ENCODE measurements at places on chromosomes 7 and 10.

DNA sequence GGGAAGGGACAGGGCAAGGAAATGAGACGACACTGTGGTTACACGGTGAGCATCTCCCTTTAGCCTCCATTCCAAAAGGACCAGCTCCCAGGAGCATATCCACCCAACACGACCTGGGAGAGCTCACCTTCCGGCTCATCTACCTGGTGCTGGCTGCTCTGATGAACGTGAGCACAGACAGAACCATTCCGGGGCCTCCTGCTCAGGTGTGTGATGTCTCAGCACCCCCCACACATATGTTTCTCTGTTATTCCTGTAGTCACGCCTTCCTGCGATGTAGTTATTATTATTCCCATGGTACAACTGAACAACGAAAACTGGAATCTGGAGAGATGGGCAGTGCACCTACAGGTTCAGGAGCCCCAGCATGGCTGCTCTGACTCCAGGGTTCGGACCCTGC lies 20.5 kb upstream of the GPR26 start:
- no peak for DNase-seq

DNA sequence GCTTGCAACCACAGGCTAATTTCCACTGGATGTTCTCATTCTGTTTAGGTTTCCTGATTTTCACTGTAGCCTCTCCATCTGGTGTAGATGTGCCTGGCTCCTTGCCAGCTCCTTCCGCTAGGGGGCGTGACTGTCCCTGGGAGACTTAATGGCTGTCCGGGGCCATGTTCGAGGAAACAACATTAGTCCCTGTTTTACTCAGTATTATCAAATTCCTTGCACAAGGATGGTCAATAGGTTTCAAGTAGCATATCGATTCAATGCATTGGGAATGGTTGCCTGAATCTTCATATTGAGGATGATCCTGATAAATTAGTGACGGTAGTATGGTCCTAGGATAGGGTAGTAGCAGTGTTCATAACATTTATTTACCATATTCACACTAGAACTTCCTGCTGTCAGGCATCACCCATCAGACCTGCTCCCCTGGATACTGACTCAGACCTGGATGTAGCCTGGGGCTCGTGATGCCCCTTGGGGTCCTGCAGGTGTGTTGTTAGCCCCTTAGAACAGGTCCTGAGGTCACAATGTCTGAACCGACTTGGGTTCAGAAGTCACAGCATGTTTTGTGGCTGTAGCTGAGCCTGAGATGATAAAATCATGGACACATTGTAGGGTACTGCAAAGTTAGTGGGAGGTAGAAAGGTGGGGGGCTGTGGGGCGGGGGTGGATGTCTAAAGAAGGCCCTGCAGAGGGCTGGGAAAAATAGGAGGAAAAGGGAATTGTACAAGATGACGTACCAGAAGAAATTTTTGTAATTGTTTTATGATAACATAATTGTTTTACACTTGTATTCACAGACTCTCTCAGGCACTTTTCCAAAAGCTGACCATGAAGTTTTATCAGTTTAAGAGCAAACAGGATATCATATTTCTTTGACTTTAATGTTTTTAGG lies 8.9 kb upstream of the EXOC6 start:
- DNase-seq: no peak

DNA sequence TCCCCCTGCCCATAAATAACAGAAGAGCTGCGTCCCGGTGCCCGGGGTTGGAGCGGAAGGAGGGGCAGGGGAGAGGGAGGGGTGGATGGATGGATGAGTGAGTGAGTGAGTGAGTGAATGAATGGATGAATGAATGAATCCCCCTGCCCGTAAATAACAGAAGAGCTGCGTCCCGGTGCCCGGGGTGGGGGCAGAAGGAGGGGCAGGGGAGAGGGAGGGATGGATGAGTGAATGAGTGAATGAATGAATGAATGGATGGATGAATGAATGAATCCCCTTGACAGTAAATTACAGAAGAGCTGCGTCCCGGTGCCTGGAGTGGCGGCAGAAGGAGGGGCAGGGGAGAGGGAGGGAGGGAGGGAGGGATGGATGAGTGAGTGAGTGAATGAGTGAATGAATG lies 7.6 kb upstream of the UNCX start:
- no peak for DNase-seq

- no peak for DNase-seq
These were observed 50.0 kb downstream of the TRUB1 start for GRCh38 chr10:114987995-114988394.

DNA sequence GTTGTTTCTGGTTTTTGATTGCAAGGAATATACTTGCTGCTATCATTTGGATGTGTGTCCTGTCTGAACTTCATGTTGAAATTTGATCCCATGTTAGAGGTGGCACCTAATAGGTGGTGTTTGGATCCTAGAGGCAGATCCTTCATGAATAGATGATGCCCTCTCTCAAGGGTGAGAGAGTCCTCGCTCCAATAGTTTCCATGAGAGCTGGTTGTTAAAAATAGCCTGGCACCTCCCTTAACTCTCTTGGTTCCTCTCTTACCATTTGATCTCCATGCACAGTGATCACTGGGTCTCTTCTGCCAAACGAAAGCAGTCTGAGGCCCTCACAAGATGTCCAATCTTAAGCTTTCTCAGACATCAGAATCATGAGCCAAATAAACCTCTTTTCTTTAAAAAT lies 49.0 kb upstream of the ZNF248 start:
- DNase-seq: no peak

DNA sequence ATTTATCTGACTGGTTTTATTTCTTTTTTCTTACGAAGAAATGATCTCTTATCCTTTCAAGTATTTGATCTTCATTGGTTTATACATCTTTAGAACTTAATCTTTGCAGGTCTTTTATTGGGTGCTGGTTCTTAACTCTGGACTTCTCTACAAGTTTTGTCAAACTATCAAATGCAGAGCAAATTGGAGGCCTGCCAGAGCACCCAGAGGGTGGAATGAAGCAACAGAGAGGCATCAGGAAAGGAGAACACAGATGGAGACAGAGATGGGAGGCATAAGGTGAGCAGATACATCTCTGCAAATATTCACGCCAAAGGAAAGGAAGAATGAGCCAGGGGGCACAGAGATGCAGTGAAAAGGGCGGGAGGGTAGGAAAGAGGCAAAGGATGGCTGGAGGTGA lies 130.3 kb downstream of the PKD1L1 start:
- no peak for DNase-seq

- no peak for DNase-seq
These were observed 73.1 kb downstream of the GTF2IRD1 start for GRCh38 chr7:74526780-74527179.

DNA sequence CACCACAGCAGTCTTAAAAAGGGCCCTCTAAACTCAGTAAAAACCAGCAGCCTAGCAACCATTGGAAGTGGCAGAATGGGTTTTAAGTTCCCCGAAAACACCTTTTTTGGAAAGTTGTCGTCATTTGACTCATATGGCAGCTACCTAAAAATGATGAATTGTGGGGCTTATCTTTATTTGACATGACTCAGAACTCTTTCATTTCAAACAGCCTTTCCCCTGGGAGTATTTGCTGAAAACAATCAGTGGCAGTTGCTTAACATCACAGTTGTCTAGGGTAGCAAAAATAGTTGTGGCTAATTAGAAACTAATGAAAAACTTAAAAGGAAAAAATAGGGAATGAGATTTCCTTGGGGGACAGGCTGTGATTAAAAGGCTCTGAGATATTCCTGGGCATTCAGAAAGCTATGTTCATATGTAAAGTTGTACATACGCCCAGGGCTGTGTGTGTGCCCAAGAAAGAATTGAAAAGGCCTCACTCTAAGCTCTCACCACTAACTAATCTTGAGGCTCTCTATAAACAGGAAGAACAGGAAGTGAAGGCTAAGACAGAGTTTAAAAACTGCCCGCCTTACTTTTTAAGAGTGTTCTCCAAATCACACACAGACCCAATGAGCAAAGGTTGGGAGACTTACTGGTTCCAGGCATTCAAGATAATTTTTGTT lies 81.7 kb upstream of the HECTD2 start:
- DNase-seq: no peak

- DNase-seq: no peak
These were observed 77.6 kb upstream of the ZMIZ1 start for GRCh38 chr10:78991187-78991586.

DNA sequence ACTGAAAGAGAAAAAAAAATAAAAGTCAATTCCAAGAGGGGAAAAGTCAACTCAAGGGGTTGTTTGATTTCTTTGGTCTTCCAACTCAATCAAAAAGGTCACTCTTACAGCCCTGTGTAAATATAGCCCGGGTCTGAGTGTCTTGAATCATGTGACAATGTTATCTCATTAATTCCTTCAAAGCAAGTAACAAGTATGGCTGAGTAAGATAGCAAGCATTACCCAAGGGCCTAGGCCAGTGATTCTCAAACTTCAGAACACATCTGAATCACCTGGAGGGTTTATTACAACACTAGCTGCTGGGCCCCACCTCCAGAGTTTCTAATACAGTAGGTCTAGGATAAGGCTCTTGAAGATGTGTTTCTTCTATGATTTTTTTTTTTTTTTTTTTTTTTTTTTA lies 125.0 kb downstream of the PRLHR start:
- DNase-seq: no peak

DNA sequence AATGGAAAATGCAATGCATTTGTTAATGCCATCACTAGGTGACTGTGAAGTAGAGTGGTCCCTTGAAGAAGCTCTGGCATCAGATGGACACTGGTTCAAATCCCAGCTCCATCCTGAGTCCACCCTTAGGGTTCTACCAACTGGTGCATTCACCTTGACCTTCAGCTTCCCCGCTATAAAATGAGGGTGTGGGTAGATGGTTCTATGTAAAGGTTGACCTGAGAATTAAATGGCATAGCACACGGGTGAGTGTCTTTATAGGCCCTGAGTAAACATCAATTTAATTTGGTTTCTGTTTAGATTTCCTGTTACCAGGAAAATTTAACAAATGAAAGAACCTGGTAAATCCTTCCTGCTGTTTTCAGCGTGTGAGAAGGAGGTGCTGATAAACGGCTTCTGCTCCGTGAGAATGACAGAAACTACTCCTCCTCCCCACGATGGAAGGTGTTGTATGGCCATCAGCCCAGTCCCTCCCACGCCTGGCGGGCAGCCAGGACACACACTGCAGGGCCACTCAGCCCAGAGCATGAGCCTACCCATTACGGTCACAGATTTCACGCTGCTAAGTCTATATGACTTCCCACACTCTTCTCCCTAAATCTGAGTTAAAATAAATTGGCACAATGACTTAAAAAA lies 210.1 kb downstream of the TNS3 start:
- no peak for DNase-seq

GRCh38 chr10:88788924-88789323 lies 13.6 kb upstream of the LIPM start:
- DNase-seq: no peak

DNA sequence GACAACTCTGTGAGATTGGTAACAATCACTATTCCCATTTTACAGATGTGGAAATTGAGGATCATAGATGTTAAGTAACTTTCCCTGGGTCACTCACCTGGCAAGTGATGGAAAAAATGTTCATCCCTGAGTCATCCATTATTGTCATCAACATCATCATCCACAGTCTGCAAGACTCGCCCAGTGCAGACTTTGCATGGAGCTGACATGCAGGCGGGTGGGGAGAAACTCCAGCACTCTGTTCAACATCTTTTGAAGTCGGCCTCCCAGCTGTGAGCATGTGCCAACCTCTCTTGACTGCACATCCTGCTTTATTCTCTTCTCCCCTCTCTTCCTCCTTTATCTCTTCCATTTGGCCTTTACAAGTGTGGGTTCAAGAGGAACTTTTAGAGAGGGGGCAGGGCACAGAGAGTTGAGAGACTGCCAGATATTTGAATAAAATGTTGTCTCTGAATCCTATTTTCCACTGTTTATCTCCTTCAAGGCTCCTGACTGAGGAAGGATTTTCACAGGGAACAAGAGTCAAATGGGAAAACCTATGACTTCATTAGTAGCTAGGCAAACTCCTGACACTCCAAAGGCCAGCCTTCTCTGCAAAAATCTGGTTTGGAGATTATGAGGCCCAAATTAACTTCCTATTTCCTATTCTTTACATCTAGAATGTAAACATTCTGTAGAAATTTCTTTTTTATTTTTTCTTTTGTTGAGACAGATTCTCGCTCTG lies 283.7 kb upstream of the PODXL start:
- no peak for DNase-seq

- DNase-seq: no peak
These were observed 242.2 kb upstream of the GRB10 start for GRCh38 chr7:51024867-51025266.

DNA sequence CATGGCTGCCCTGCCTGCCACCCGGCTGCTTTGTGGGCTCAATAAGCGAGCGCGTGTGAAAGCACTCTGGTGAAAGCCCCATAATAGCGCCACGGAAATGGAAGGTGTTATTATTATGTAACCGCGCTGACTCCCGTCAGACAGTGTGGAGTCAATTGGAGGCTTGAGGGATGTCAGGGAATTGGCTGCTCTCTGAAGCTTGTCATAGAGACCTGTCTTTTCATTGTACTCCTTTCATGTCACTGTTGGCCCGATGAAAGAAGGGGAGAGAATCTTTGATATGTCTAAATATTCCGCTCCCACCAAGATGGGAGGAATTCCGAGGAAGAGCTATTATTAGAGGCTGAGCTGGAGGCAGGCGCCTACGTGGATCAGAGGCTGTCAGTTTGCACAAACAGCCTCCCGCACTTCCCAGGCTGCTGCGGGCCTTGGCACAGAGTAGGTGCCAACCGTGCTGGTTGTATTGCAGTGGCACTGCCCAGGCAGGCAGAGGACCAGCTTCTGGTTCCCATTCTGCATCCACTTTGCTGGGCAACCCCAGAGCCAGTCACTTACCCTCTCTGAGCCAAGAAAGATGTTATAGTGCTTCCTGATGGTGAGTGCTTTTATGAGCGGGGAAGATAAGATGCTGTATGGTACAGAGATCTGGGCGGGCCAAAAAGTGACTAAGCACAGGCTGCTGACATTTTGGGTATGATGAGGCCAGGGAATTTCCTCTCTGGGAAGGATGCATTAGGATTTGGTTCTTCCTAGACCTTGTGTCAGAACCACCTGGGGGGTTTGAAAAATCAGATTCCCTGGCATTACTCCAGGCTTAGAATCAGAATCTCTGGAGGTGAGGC lies 151.4 kb downstream of the RPS24 start:
- no peak for DNase-seq

- DNase-seq: no peak
These were observed 553.3 kb downstream of the INHBA start for GRCh38 chr7:41149576-41149975.

DNA sequence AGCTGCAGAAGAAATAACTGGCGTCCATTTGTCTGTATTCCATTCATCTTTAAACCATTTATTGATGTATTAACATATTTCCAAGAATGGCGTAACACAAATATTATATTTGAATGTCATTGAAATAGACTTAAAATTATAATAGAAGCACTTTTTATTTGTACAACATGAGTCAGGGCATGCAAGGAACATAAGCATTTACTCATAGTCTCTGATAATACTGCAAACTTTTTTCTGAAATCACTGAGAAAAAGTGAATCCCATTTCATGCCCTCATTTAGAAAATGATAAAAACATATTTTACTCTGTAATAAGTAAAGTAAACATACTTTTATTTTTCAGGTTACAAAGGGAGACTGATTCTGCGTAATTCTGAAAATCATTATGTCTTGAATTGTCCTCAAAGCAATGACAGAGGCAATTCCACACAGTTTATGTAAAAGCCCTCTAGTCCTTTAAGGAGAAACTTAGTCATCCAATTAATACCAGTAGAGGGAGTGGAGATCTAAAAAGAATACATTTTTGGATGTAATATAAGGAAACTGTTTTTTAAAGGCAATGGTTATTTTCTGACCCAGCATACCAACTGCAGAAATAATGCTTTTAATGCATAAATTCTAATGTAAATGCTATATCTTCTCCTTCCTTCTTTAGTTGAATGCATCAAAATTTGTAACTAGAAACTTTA lies 58.1 kb downstream of the AGMO start:
- no peak for DNase-seq

GRCh38 chr7:27160145-27160545 lies 3.7 kb upstream of the HOXA7 start:
- DNase-seq: no peak

Measured in esophagus squamous epithelium (tissue), 5 donors.